Dermis blood vessel endothelial cell (primary cell): ENCODE measurements at places on chromosomes 3 and 15.

- DNase-seq: no peak
Observed at GRCh38 chr15:87369269-87369668, 887.3 kb downstream of the NTRK3 start.

- DNase-seq: no peak
Observed at GRCh38 chr15:83767741-83768140, 113.8 kb downstream of the ADAMTSL3 start.

DNA sequence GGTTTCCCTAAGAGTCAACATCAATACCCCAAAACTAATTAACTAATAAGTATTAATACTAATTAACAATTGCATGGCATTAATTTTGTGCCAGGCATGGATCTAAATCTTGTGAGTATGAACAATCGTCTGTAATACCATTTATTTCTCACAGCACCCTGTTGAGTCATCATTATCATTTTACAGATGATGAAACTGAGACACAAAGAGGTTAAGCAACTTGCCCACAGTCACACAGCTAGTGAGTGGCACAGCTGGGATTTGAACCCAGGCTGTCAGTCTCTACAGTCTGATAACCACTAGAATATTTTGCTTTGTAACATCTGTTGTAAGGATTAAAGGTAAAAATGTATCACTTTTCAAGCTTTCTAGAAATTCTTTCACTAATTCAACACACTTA, 423.4 kb upstream of the WNT5A start:
- DNase-seq: no peak

GRCh38 chr3:184745526-184745925, 33.7 kb upstream of the MAGEF1 start:
- DNase-seq: peak; percentile 6
